ENCODE measurements at places on chromosomes 4 and X.

- DNase-seq: no peak
Measured at GRCh38 chr4:105572296-105572695, 19.9 kb downstream of the ARHGEF38 start.

GRCh38 chrX:19293606-19294325 lies 50.0 kb upstream of the PDHA1 start:
- no peak for DNase-seq

DNA sequence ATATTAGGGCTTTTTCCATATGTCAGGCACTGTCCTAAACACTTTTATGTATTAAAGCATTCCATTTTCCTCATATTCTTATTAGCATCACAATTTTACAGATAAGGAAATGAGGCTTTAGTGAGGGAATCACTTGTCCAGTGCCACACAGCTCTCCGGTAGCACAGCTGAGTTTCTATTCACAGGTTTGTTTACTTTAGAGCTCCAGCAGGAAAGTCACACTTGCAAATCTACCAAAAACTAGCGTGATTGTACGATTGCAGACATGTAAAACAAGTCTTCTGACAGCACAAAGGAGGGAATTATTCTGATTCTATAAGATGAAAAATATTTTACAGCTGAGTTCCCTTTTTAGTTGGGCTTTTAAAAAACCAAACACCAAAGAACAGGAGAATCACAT lies 472.1 kb downstream of the TMA16 start:
- no peak for DNase-seq

- DNase-seq: no peak
Measured at GRCh38 chr4:157023941-157024340, 52.0 kb upstream of the GLRB start.

- DNase-seq: no peak
Measured at GRCh38 chr4:128653527-128654444, 155.7 kb upstream of the JADE1 start.

- no peak for DNase-seq
Measured at GRCh38 chrX:100593126-100593525, 8.4 kb downstream of the TNMD start.

- DNase-seq: no peak
Measured at GRCh38 chrX:13906093-13906492, 89.2 kb upstream of the GPM6B start.

- DNase-seq: no peak
Measured at GRCh38 chrX:29397506-29397905, 810.3 kb downstream of the IL1RAPL1 start.

GRCh38 chr4:39685990-39686389 lies 11.9 kb upstream of the UBE2K start:
- no peak for DNase-seq

GRCh38 chrX:71164071-71164470 lies 19.4 kb downstream of the NLGN3 start:
- DNase-seq: no peak

Data from cerebellar nuclear complex (tissue), 1 donor.